ENCODE measurements at places on chromosomes 7 and 10. TPM values are rescaled to one million over a fixed set of nuclear protein-coding genes. Genes with fewer than 3 reads are reported as not detected.

BAMBI gene
- 13.4 TPM for polyA plus RNA-seq

EPHA1 gene
- 0.10 TPM for polyA plus RNA-seq

UCMA gene
- not detected for polyA plus RNA-seq

SYT15 gene
- polyA plus RNA-seq = 0.68 TPM

AEBP1 gene
- 5.7 TPM for polyA plus RNA-seq

ITPRID1 gene
- polyA plus RNA-seq = not detected

POLR2J2 gene
- polyA plus RNA-seq = 1.6 TPM

SUN3 gene
- polyA plus RNA-seq = not detected

APBB1IP gene
- polyA plus RNA-seq = not detected

ZEB1 gene
- polyA plus RNA-seq = 21.7 TPM

CFAP70 gene
- 0.13 TPM for polyA plus RNA-seq

SLC13A1 gene
- polyA plus RNA-seq = not detected

ZNF117 gene
- 2.5 TPM for polyA plus RNA-seq

TRIL gene
- polyA plus RNA-seq = 0.04 TPM

OR6B1 gene
- not detected for polyA plus RNA-seq

SPDYE1 gene
- not detected for polyA plus RNA-seq

SYNPO2L gene
- 0.62 TPM for polyA plus RNA-seq

COMTD1 gene
- 9.5 TPM for polyA plus RNA-seq

HYCC1 gene
- 44.1 TPM for polyA plus RNA-seq

CALML5 gene
- polyA plus RNA-seq = not detected

CCDC172 gene
- not detected for polyA plus RNA-seq

BUD31 gene
- 94.2 TPM for polyA plus RNA-seq

NKX2-3 gene
- polyA plus RNA-seq = not detected

AS3MT gene
- 2.1 TPM for polyA plus RNA-seq

GJC3 gene
- polyA plus RNA-seq = not detected

POM121L12 gene
- polyA plus RNA-seq = not detected

NACAD gene
- polyA plus RNA-seq = 2.3 TPM

TFPI2 gene
- polyA plus RNA-seq = 99.0 TPM

ACSM6 gene
- polyA plus RNA-seq = not detected

CRYGN gene
- not detected for polyA plus RNA-seq

GRM8 gene
- polyA plus RNA-seq = not detected

ATOH7 gene
- polyA plus RNA-seq = not detected

PAPOLB gene
- not detected for polyA plus RNA-seq

PRKG1 gene
- 3.5 TPM for polyA plus RNA-seq

KCNH2 gene
- polyA plus RNA-seq = 2.1 TPM

LIPJ gene
- polyA plus RNA-seq = not detected

MACC1 gene
- polyA plus RNA-seq = not detected

PDZD7 gene
- 1.5 TPM for polyA plus RNA-seq

CHST3 gene
- polyA plus RNA-seq = 8.6 TPM

SFR1 gene
- 2.0 TPM for polyA plus RNA-seq

LIPN gene
- not detected for polyA plus RNA-seq

TMEM196 gene
- polyA plus RNA-seq = not detected

RASSF4 gene
- 8.6 TPM for polyA plus RNA-seq

LIPF gene
- polyA plus RNA-seq = not detected

ANKRD22 gene
- polyA plus RNA-seq = not detected

CAV2 gene
- polyA plus RNA-seq = 265 TPM

HABP2 gene
- not detected for polyA plus RNA-seq

GNGT1 gene
- polyA plus RNA-seq = not detected

MYO1G gene
- 0.02 TPM for polyA plus RNA-seq

PTF1A gene
- polyA plus RNA-seq = not detected

HMX2 gene
- polyA plus RNA-seq = not detected

CTBP2 gene
- 80.2 TPM for polyA plus RNA-seq

OPN4 gene
- polyA plus RNA-seq = not detected
